Stimulated activated CD8-positive, alpha-beta memory T cell treated with anti-CD3 and anti-CD28 coated beads, Interleukin-15, amount 100 ng/mL, for 4 hours (primary cell): ENCODE measurements at places on chromosomes 6 and 20.

DNA sequence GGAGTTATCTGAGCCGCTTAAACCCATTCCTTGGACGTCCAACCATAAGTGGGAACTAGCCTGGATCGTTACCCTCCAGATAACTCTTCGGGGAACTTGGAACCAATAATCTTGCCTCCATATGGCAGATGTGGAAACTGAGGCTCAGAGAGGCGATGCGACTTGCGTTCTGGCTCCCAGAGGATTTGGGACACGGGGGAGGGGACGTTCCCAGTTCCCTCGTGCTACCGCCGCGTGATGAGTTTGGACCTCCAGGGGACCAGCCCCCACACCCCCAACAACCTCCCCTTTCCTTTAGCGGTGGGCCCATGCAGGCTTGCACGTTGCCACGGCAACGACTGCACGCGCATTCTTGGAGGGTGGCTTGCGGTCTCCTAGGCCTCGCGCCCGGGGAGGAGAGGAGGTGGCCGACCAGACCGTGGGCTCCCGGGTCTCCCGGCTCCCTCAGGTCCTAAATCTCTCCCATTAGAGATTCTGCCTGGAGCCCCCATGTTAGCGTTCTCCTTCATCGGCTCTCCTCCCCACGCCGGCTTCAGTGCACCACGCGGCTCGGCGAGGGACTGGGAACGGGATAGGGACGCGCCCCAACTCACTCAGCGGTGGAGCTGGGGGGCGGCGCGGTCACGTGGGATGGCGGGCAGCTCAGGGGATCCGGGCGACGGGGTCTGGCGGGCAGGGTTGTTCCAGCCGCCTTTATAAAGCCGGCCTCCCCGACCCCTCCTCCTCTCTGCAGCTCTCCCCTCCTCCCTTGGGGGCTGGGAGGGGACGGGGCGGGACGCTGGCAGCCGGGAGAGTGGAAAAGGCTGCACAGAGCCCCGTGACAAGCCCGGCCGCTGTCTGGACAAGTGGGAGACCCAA, at the start of gene PLTP:
PLTP (minus strand) TSS at position 670 of the 858 bp plus-strand sequence. CDS start 703 bp downstream, outside the sequence.
- no peak for DNase-seq

DNA sequence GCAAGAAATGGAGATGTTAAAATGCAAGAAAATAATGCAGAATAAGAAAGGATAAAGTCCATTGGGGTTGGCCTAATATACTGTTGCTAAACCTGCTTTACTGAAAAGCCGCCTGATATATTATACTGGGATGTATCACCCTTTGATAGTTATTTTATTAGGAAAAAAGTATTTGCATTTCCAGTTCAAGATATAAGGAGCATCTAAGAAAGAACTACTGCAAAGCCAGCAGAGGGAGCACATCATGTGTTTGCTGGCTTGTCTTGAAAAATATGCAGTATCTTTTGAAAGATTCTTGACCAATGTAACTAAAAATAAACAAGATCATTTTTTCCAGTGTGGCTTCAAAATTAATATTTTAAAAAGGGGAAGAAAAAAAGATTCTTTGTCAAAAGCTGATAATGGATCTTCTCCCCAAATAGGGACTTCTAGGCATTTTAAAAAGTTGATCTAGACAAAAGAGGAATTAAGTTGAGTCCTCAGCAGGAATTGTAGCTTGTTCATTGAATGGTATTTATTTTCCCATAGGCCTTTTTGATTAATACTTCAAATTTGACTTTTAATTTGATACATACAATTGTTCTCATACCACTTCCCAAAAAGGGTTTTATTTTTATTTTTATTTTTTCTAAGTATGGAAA, 214.9 kb downstream of the ZFAND3 start:
- DNase-seq, result no peak

DNA sequence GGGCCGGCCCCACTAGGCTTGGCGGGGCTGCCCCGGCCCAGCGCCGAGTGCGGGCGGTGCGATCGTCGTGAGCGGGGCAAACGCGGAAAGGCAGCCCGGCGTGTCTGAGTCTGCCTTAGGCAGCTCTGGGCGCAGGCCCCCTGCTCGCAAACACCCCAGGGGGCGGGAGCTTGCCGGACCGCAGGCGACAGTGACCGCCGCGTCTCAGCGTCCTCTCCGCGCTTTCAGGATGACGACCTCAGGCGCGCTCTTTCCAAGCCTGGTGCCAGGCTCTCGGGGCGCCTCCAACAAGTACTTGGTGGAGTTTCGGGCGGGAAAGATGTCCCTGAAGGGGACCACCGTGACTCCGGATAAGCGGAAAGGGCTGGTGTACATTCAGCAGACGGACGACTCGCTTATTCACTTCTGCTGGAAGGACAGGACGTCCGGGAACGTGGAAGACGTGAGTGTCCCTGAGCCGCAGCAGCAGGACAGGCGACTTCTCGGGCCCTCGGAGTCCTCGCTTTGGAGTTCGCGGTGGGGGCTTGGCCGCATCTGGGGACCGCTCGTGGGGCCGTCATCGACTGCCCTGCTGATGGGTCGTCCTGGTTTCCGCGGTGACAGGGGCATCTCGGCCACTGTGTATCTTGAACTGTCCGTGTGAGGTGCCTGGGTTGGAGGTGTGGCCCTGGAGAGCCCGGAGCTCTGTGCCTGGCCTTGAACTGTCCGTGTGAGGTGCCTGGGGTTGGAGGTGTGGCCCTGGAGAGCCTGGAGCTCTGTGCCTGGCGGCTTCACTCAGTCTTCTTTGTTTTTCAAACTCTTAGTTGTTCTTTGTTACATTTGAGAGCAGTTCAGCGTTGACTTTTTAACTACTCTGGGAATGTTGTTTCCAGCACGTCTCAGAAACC, 786 bp downstream of the ADRM1 start:
- DNase-seq, result no peak

DNA sequence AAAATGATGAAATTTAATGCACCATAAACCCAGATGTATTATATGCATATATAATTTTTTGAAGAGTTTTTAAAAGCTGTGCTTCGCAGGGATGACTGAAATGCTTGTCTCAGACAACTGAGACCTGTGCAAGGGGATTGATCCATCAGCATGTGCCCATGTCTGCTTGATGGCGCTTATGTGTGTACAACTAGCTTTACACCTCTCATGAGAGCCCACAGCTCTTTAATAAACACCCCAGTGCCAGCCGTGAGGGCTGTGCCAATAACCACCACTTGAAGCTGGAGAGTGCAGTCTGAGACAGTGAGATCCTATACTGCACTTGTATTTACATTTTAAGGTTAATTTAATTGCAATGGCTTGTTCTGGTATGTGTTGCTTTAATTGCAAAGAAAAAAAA, 225.5 kb downstream of the BCKDHB start:
- no peak for DNase-seq

GRCh38 chr20:58480551-58481336, 34.5 kb downstream of the APCDD1L start:
- no peak for DNase-seq

DNA sequence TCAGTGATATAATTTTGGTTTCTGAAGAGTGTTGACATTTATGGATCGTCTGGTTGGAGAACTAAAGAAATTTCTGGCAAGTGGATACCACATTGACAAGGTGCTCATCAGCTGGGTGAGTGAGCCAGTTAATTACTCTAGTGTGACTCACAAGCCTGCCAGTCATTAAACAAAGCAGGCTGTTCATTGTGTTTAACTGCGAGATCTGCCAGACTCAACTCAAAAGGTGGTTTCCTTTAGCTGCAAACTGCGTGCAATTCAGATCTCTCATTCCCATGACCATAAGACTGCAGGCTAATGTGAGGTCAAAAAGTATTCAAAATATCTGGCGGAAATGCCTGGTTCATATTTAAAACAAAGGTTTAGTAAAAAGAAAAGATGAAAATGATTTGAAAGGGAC, 32.5 kb upstream of the IYD start:
- DNase-seq, result no peak

DNA sequence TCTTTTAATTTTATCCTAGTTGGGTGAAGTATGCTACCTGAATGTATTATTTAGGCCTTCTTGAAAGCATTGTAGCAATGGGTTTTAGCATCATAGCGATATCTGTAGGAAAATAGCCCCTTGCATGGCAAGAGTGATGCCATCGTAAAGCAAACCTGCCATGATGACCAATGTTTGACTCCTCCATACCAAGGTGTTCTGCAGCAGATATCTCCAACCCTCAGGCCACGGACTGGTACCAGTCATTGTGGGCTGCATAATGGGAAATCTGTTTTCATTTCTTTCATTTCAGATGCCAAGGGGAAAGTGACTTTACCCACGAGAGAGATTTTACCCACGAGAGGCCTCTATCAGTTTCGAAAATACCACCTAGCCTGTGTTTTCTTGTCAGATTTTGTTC, 6.2 kb downstream of the TXLNB start:
- no peak for DNase-seq

DNA sequence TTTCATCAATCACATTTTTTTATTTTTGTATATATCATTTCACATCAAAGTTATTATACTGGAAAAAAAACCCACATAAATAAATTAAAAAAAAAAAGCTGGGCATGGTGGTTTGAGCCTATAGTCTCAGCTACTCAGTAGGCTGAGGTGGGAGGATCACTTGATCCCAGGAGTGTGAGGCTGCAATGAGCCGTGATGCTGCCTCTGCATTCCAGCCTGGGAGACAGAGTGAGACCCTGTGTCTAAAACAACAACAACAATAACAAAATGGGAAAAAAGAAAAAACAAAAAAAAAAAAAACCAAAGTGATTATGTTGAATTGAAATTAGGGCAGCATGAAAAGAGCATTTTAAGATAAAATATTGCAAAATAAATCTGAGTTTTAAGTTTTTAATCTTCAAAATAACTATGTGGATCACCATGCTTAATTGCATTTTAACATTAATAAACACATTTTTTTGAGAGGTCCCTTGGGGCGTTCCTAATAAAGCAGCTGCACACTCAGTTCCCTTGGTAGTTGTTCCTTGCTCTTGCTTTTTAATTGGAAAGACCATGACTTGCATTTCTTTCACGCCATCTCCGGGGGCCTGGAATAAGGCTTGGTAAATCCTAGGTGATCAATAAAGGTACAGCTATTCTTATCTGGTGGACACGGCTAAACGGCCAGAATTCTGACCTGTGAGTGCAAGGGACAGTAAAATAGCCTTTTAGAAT, 15.1 kb downstream of the NOX3 start:
- no peak for DNase-seq

- no peak for DNase-seq
Observed at GRCh38 chr20:57638173-57638894, 18.1 kb upstream of the ZBP1 start.

- DNase-seq, result no peak
Observed at GRCh38 chr6:40395698-40396076, 191.5 kb downstream of the LRFN2 start.

GRCh38 chr6:27332692-27333641, 20.9 kb upstream of the POM121L2 start:
- no peak for DNase-seq

GRCh38 chr20:38393259-38393658, 41.9 kb downstream of the SNHG17 start:
- DNase-seq, result no peak

DNA sequence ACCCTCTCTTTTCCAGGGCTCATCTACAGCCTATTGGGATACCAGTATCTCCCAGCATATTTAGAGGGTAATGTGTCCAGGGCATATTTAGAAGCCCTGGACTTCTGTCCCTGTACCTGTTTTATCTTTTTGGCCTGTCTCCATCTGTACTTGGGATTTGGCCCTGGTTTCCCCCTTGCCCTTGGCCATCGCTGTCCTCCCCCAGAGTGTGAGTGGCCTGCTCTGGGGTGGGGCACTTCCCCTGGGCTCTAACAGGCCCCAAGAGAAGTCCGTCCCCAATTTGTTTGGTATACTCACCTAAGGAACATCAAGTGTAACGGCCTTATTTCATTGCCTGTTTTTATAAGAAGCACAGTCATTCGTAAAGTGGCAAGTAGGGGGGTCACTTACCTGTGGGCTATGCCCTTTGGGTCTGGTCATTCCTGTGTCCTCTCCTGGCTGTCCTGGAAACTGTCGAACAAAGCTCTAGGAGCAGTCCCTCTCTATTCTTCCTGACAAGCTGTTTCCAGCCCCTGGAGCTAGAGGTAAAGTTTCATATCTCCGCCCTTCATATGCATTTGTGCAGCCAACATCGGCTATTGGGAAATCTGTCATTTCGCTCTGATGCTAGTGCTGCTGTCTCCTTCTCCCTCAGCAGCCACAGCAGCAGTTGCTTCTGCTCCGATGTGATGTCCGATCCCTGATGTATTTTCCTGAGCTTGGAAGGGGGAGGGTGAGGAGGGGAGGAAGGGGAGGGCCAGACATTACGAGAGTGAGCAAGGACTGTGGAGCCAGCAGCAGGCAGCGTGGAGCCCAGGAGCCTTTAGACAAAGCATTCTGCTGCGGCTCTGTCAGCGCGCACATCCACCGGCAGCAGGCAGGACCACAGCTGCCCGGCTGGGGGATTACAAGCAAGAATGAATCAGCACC, 83.4 kb downstream of the TCP11 start:
- DNase-seq, result no peak

DNA sequence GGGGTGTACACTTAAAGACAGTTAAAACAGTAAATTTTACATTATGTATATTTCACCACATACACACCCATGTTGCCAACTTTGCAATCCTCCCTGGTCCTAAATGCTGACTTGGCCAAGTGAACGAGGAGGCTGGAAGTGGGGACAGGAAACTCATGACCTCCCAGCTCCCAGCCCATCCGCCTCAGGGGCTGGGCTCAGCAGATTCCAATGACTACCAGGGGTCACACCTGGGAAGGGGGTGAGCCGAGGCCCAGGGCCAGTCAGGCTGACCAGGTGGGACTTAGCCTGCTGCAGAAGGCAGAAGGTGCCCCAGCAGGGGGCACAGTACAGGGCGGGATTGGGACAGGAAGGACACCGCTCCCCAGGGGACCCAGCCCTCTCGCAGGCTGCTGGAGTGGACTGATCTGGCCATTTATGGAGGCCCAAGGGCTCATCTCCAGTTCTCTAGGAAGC, 2.4 kb downstream of the SIGLEC1 start:
- DNase-seq, result no peak

GRCh38 chr6:126919947-126920346, 198.5 kb upstream of the RSPO3 start:
- no peak for DNase-seq

GRCh38 chr20:63636752-63637628, 10.1 kb upstream of the GMEB2 start:
- DNase-seq, result no peak

GRCh38 chr20:37484331-37484730, 36.7 kb upstream of the NNAT start:
- DNase-seq, result no peak

DNA sequence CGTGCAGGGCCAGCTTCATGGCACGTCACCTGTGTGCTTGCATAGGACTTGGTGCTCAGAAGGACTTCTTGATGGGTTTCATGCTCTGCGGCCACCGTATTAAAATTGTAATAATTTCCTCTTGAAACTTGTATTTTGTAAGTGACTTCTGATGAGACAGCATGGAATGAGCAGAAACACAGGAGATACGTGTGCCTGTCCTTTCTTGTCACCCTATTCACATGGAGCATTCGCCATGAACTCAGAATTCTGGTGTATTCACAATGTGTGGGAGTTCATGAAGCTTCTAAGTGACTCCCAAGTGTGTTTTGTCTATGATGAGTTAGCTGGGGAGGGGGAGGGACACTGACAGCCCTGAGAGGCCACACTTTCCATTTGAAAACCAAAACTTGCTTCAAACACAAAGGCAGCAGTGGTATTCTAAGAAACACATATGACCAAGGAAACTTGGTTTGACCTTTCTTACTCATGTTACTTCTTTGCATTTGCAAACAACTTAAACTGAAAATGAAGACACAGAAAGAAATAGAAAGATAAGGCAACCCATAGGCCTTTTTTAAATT, 92.1 kb upstream of the NEDD9 start:
- DNase-seq, result peak; percentile 31

GRCh38 chr6:106452628-106453027, 92.1 kb downstream of the CRYBG1 start:
- DNase-seq, result no peak
